ENCODE measurements at places on chromosomes 11 and 22.
A peak's percentile ranks its signal among the peaks of the same experiment; 100 is the strongest.

GRCh38 chr11:94879006-94879405 is 94.3 kb downstream of the CWC15 start:
- DNase-seq, result no peak

GRCh38 chr11:65793625-65794400 is 7.0 kb downstream of the OVOL1 start:
- DNase-seq, result no peak

DNA sequence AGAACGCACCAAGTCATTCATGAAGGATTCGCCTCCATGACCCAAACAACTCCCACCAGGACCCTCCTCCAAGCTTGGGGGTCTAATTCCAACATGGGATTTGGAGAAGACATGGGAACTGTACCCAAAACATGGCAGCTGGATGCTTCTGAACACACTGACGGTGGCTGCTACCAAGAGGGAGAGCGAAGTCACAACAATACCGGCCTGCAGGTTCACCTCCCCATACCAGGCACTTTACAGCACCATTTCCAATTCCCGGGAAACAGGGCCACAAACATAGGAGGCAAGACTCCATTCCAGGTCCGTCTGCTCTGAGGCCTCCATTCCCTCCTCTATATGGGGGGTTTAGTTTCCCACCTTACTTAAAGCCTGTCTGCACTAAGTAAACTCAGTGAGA is 75.8 kb downstream of the LINC01488 start:
- no peak for DNase-seq

DNA sequence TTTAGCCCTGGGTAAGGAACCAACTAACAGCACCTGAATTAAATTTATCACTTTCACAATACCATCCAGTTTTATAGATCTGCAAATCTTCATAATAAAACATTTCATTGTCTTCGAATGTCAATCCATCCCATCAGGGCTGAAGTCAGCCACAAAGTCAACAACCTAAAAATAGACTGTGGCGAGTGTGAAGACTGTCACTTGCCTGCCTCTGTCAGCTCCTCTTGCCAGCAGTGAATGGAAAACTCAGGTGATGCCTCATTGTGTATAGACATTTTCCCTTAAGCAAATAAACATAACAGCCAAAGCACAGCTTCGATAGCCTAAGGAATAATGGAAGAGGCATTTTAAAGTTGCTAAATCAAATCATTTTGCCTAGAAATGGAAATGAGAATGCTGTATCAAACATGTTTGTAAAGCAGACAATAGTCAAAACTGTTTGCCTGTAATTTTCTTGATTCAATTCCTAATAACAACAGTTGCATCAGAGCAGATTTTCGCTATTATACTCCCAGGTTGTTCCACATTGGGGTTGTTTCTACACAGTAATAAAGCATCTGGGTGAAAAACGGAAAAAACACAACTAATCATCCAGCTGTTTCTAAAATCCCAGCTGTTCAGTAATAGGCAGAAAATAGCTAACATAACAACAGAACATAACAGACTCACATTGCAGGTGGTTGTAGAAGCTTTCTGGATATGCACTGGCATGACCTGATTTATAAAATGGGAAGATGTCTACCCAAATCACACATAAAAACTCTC is 15.7 kb downstream of the KCNA4 start:
- DNase-seq, result peak; percentile 82

DNA sequence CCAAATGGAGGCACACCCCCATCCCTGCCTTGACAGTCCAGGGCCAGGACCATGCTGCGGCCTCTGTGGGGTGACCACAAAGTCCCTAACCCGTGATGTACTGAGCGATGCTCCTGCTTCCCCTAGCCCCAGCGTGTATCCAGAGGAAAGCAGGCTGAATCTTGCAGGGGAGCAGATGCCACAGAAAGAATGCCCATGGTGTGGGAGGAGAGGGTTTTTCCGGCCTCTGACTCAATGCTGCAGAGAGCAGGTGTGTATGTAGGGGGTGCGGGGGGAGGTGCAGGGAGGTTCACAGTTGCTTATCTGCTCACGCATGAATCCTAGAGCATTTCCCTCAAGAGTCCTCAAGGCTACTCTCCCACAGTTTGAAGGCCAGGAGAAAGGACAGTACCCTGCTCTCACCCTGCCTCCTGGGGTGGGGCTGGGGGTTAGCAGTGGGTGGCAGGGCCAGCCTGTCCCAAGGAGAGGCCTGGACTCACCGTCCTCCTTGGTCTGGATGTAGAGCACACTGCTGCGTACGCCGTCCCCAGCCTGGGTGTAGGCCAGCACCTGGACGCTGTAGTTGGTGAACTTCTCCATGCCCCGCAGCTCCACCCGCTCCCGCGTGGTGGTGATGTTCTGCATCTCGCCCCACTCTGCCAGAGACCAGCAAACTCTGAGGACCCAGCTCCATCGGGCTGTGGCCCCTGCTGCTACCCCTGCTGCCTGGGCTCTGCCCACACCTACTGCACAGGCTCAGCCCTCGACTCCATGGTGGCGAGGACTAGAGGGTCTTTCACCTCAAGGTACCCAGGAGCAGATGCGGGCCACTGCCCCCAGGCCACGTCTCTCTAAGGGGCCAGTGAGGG is 130.8 kb downstream of the CEP164 start:
- no peak for DNase-seq

DNA sequence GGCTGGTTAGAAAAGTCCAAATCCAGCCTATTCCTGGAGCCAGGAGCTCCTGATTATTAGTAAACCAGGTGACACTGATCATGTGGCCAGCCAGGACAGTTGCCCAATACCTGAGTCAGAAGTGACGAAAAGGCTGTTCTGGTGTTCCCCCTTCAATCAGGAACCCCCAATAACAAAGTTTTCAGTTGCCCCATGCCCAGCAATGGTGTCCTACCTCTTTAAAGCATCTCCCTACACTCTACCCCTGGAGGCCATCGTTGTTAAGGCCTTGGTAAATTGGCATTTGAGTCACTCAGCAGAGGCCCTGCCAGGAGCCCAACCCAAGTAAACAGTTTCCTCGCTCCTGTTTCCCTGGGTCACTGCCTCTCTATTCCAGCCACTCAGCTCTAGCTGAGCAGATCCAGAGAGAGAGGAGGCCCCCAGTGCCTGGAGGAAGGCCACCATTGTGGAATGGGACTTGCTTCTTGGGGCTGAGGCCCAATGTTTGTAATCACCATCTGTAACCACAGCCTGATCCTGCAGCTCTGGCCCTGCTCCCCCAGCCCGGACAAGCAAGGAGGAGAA is 25.0 kb downstream of the ARHGAP1 start:
- peak; percentile 55 for DNase-seq

GRCh38 chr22:30538280-30538679 is 8.3 kb downstream of the SEC14L6 start:
- DNase-seq, result peak; percentile 8

DNA sequence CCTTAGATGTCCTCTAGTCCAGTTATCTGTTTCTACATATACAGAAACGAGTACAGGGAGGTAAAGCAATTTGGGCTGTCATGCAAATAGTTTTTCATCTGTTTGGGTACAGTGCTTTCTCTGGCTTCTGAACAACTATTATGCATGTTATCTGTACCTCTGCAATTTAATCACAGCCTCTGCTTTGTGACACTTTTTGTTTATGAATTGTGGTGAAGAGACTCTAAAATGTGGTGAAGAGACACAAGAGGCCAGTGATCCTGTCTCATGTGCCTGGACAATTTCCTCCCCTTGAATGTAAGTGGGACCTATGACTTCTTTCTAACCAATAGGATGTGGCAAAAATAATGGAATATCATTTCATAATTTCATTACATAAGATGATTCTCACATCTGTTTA is 130.3 kb upstream of the ARHGAP42 start:
- no peak for DNase-seq

DNA sequence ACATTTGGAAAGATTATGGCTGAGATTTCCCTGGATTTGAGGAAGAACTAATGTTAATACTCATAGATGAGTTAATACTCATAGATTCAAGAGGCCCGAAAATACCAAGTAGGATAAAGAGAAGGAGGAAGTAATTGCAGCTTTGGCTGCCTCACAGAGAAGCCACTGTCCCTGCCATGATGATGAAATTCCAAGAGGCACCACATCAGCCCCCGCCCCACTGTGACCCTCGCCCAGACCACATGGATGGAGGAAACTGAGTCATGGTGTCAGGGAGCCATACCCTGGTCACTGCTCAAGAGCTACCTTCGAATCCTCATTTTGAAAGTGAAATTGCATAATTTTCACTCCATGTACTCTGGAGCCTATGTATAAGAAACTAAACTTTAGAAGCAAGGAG is 92.9 kb upstream of the SLC22A12 start:
- DNase-seq, result no peak

GRCh38 chr11:38131535-38131934 is 1533.5 kb upstream of the RAG2 start:
- no peak for DNase-seq

GRCh38 chr22:37486224-37486845 is at the start of gene MFNG:
TSS of gene MFNG (minus strand) at chr22:37486384. CDS start at chr22:37486177, 207 bp downstream.
- peak; percentile 19 for DNase-seq

DNA sequence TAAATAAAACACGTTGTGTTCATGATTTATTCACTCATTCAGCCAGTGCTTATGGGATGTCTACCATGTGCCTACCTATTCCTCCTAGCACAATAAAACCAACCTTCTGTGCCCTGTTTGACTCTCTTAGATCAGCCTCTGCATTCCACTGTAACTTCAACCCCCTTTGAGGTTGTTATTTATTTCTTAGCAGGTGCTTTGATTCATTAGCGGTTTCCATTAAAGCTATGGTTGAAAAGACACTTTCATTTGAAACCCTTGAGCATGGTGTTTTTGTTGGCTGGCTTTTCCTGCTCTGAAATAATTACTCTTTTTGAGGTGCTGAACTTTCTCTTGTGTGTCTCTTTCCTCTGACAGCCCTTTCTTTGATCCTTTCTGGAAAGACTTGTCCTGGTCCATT is 570.6 kb upstream of the LARGE1 start:
- DNase-seq, result no peak

DNA sequence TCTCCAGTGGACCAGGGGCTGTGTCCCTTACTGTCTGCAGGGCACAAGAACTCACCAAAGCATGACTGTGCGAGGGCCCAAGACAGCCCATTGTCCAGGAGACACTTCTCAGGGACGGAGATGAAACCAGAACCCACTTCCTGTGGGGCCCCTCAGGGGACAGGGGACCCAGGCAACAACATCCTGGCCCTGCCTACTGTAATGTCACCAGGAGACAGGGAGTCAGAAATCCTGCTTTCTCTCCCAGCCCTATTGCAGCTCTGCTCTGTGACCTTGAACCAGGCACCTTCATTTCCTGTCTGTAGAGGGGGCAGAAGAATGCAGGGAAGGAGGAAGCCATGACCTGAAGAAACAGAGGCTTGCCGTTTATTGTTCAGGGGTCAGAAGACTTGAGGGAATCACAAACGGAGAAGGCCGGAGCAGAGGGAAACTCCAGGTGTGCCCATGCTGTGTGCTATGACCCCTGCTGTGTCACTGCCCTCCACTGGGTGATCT is 98.0 kb downstream of the NAT10 start:
- no peak for DNase-seq

DNA sequence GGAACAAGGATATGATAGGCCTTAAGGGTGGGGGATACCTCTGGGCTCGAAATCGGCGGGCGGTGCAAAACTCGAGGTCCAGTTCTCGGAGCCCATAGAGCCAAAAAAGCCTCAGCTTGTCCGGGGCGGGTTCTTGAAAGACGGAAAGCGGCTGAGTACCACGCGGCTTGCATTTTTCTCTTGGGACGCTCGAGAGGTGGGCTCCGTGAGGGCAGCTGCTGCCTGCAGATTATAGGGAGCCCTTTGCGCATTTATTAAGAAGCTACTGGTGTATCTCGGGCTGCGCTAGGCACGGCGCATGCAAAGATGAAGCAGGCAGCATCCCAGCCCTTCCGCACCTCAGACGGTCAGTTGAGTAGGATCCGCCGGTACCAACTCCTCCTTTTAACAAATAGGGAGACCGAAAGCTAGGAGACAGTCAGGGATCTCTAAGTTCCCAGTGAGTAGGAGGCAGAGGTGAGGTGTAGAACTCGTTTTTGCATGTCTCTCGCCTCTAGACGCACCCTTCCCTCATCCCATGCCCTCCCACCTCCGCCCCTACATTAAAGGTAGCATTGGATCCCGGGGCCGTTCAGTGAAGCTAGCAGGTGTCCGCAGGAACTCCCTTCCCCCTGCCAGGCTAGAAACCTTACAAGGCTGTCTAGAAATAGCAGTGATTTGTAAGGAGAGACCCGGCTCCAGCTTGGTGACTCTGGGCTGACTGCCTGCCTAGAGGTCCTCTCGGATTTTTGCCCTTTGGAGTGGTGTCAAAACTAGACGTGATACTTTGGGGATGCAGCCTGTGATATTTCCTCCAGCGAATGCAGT is 768 bp downstream of the LDHA start:
- DNase-seq, result no peak

DNA sequence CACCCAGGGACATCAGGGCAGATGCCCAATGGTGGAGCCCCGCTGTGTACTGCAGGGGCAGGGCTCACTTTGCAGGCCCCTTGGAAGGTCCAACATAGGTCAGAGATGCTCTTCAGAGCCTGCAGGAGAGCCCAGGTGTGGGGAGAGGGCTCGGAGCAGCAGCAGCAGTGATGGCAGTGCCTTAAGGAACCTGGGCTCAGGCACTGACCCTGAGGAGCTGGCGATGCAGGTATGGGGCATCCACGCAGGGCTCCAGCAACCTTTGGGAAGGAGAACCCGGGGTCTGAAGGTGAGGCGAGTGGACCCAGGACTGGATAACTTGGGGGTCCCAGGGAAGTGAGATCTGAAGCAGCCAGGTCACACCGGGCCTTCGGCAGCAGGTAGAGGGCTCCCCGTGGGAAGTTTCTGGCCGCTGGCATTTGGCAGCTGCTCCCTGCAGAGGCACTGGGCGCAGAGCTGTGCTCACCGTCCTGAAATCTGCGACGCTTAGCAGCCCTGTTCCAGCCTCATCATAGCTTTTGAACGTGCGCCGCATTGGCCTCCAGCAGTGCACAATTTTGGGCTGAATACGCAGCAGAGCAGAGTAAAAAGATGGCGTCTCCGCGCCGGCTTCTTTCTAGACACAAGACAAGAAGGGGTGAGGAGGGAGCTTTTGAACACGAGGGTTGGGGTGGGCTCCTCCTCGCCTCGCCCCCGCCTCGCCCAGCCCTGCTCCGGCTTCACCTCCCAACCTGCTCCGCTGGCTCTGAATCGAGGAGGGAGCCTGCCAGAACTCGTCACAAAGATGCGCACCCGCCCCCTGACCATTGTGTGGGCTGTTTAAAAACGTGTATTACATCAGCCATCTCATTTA is 118.8 kb downstream of the MPPED1 start:
- DNase-seq, result peak; percentile 41

DNA sequence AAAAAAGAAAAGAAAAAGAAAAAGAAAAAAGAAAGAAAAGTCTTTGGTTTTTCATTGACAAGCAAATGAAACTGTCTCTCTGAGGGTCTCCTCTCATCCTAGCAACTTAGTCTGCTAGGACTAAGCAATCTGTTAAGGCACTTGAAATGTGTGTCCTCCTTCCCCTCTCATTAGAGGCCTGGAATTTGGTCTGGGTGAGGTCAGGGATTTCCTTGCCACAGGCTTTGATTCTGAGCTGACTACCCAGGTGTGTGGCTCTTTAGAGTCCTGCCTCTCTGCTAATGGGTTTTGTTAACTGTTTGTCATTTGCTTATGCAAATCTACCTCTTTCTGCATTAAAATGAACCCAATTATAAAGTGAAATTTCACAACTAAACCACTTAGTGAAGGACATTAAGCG is 18.3 kb upstream of the PKNOX2 start:
- no peak for DNase-seq

Data from spinal cord (tissue), 10 donors.